ENCODE measurements at places on chromosomes 2 and 18.

DNA sequence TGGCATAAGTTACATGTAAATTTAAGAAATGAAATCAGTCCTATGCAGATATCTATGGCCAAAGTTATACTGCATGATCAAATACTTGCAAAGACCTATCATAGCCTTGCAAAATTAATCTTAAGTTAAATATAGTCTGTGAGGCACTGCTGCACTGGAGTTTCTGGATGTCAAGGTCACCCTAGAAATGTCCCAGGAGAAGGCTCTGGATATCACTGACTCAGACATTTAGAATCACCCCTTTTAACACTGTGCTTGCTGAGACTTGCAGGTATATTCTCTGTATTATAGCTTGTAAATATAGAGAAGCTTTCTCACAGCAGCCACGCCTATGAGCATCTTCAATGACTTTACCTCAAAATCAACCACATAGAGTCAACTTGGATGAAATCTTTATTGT is 51.5 kb downstream of the ETAA1 start:
- DNase-seq, result no peak

DNA sequence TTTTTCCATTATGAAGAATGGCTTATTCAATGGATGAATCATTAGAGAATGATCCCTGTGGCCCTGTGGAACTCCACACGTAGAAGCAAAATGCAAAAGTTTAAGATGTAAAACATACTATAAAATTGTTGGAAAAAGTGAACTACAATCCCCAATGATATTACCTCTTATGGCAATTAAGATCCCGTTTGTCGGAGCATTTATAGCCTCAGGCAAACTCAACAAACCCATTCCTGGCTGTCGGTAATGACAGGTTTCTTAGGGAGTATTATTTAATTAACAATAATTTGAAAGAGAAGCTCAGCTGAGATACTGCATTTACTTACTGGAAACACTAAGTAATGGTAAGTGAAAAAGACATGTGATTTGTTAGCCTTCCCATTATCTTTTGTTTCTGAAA is 138.3 kb downstream of the CDH20 start:
- no peak for DNase-seq

GRCh38 chr2:232523682-232524597 is 2.0 kb upstream of the CHRND start:
- no peak for DNase-seq

GRCh38 chr2:69988086-69988635 is 26.7 kb upstream of the ASPRV1 start:
- DNase-seq, result no peak

DNA sequence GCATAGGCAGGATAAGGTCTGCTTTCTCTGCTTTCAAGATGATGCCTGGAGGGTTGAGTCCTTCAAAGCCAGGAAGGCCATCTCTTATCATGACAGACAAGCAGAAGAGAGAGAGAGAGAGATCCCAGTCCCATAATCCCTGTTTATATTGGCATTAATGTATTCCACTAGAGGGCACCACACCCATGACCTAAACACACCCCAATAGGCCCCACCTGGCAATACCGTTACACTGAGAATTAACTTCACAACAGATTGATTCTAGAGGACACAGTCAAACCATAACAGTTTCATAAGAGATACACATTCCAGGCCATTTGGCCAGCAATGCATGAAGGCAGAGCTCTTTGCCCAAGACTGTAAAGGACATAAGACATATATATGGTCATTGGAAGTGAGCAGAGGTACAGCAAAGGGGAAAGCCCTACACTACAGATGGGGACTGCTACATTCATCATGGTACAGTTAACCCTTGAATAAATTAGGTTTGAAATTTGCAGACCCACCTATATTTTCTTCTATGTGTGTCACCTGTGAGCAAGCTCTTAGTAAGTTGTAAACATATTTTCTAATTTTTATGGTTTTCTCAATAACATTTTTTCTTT is 1516.1 kb downstream of the RPIA start:
- peak; percentile 25 for DNase-seq

DNA sequence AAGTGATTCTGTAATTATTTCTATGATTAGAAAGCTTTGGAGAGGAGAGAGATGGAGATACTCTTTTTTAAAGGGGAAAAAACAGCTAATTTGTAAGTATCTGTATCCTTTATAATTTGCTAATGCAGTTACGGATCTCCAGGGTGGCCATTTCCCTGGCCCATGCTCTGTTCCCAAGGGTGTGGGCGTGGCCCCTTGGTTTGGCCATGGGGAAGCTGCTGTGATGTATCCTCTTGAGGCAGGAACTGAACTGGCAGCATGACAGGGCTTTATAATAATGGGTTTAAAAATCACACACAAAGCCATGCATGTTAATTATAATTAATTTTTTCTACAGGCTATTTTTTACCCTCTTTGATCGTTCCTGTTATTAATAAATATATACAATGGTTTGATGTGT is 27.0 kb downstream of the TRAPPC12 start:
- no peak for DNase-seq

DNA sequence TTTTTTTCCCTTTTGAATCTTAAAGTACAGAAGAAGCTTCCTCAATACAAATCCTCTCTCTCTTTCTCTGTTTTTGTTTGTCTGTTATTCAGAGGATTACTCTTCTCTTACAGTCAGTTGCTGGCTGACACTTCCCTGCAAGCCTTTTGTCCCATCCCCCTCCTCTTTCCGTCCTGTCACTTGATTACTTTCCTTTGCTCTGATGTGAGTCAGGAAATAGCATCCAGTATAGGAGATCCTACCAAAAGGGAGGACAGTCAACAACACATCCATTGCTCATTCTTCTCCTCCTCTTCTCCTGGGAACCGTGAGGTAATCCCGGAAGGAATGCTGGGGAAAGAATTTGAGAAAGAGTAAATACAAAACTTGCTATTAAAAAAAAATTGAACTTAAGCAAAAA is 79.3 kb upstream of the SCN7A start:
- DNase-seq, result no peak

GRCh38 chr2:46540496-46541331 is 61.3 kb downstream of the TMEM247 start:
- no peak for DNase-seq

GRCh38 chr18:46226461-46226860 is 122.3 kb downstream of the HAUS1 start:
- DNase-seq, result no peak

DNA sequence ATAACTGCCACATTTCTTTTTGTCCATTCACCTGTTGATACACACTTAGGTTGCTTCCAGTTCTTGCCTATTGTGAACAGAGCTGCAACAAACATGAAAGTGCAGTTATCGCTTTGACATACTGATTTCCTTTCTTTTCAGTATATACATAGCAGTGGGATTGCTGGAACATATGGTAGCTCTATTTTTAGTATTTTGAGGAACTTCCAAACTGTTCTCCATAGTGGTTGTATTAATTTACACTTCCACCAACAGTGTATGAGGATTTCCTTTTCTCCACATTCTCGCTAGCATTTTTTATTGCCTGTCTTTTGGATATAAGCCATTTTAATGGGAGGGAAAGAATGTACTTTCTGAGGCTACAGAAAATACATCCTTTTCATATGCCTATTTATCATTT is 167.4 kb downstream of the GULP1 start:
- DNase-seq, result no peak

DNA sequence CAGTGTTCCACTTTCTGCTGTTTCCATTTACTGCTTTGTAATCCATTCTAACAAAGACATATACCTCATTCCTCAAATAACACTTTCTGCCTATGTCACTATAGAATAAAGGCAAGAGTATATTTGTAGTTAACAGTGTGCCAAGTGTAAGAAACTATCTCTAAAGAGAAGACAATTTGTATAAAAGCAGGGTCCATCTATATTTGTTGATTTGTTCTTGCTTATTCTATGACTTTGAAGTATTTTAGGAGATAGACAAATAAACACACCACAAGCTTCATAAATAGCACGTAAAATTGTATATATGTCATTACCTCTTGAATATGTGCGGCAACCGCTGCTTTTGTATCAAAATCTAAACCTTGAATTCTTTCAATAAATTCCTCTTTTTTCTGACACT is 56.0 kb downstream of the CCDC88A start:
- DNase-seq, result no peak

- DNase-seq, result no peak
Observed at GRCh38 chr2:164146441-164146840, 410.6 kb upstream of the FIGN start.

DNA sequence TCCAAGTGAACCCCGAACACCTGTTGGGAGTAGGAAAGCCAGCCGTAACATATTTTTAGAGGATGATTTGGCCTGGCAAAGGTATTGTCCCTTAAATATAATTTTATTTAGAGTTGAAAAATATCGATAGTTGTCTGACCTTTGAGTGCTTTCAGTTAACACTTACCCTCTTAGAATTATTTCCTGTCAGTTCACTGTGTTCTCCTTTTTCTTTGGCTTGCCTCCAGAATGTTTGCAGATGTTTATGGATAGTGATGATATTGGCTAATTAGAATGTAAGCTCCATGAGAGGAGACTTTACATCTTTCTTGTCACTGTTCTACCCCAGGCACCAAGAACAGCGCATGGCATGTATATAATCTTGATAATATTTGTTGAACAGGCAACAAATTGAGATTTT is 19.8 kb downstream of the PIKFYVE start:
- DNase-seq, result no peak

DNA sequence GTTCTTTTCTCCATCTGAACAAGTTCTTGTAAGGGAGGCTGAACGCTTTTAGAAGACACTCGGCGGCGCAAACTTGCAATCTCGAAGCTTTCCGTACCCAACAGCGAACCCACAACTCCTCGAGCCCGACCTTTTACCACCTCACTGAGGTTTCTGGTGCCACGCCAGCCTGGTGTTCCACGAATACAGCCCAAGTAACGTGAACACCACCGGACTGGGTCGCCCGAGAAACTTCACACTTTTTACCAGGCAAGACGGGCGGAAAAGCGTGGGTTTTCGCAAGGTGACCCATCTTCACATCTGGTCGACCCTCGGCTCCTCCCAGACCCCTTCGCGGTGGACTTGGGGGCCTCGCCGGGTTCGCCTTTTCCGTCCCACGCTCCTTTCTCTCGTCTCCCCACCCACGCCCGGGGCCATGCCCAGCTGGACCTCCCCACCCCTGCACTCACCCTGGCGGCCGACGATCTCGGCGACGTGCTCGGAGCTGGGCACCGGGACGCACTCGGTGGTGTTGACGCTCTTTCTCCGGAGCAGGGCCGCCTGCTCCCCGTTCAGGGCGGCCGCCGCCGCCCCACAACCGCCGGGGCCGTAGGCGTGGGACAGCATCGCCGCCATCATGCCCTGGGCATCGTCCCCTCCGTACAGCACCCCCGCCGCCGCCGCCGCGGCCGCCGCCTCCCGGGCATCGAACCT is 1.2 kb downstream of the MEX3C start:
- DNase-seq, result no peak

DNA sequence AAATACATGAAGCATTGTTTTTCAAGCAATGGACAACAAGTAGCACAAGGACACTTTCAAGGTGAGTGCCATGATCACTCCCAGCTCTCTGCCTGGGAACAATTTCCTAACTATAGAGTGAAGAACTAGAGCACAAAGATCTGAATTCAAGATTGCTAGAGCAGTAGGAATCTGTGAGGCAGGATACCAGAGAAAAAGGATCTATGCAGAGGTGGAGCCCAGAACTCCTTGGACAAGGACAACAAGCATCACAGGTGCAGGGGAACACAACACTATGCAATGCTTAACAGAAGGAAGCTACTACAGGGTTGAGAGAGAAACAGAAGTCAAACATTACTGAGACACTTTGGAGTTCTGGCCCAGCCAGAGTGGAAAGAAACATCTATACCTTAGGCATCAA is 24.7 kb downstream of the ATL2 start:
- DNase-seq, result no peak

- DNase-seq, result no peak
Observed at GRCh38 chr2:236133410-236134012, 34.7 kb downstream of the GBX2 start.

DNA sequence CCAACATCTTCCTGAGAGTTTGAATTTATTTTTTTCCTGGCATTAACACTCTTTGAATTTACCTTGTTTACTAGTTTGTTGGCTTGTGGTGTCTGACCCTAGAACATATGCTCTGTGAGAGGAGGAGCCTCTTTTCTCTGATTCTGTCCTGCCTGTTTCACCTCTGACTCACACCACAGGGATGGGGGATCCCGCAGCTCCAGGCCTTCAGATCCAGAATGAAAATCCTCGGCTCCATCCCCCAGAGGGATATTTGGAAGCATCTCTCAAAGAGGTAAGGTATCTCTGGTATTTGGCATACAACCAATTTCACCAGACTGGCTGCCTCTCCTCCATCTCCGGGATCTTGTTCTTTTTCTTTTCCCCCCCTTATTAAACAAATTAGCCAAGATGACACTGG is 104.7 kb downstream of the GPR39 start:
- DNase-seq, result no peak

- no peak for DNase-seq
Observed at GRCh38 chr2:6982934-6983589, 65.8 kb downstream of the RNF144A start.

DNA sequence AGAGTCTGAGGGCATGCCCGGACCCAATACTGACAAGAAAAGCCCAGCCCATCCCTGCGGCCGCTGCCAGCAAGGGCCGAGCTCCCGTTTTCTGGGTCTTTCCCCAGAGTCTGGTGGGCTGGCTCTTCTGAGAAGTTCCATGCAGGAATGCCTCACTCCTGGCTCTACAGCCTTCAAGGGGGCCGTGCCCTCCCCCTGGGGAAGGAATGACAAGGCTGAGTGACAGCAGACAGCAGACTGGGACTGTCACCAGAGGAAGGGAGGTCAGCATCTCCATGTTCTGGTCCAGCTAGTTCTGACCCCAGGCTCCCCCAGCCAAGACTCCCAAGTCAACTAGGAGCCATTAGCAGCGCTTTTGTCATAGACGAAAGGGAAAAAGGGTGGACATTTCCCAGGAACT is 13.0 kb upstream of the SEMA4C start:
- no peak for DNase-seq

GRCh38 chr2:170012773-170013172 is 165.2 kb upstream of the MYO3B start:
- no peak for DNase-seq

GRCh38 chr2:28405537-28405936 is 12.9 kb downstream of the FOSL2 start:
- DNase-seq, result no peak

- DNase-seq, result no peak
Observed at GRCh38 chr2:39845460-39846146, 66.5 kb upstream of the THUMPD2 start.

DNA sequence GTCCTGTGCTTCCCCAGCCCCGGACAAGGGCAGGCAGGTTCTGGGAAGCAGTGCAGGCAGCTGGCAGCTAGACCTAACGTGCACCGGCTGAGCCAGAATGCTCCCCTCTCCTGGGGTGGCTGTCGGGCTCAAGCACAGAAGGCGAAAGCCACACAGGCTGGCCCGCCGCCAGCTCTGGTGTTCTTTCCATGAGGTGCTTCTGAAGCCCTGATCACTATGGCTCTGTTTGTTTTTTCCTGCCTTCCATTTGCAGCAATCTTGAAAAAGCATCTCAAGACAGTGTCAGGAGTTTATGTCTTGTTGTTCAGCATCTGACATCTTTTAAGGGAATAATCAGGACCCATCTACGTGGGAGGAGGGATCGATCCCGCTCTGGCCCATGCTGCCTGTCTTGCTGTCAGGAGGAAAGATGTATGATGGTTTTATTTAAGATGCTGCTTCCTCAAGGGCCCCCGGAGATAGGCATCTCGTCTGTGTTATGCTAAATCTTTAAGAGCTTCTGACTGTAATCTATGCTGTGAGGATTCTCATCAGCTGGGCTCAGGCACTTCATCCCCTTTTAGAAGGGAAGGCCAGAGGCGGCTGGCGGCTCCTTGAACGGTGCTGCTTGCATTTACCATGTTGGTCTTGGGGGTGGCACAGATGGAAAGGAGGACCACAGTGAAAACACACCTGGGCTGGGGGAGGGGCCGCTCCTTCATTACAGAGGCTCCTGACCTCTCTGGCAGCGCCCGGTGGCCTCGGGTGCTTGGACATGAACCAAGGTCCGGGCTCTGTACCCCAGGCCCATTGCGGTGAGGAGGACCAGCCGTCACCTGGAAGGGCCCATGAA is 118.5 kb upstream of the HDAC4 start:
- DNase-seq, result peak; percentile 70
